Spleen (tissue), 13 donors: ENCODE measurements at places on chromosomes 6 and 20.

GRCh38 chr6:130675072-130675471 lies 152.1 kb upstream of the SMLR1 start:
- no peak for DNase-seq

DNA sequence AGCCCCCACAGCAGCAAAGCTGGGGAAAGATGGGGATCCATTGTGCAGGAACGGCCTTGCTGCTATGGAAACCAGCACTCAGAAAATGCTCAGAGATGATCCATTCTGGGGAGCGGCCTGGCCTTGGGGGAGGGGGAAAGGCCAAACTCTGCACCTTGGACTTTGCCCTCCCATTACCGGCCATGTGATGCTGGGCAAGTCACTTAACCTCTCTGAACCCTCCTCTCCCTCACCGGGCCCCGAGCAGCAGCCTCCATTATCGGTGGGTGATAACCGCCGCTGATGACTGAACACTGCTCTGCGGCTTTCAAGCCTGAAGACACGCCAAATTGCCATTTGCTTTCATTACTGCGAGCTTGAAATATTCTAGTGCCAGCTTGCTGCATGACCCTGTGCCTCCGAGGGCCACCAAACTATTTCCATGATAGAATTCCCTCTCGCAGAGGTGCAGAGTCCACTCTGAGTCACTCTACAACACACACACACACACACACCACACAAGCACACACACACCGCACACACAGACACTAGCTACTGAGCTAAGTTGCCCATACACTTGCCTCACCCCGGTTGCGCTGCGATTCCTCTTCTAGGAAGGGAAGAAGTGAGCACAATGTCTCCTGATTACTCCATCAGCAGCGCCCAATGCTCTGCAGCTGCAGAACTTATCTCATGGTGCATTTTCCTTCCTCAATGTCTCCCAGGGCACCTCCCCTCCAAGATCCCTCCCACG lies 20.6 kb upstream of the SIRPA start:
- DNase-seq, result peak; percentile 86

GRCh38 chr6:93176070-93176469 lies 243.3 kb downstream of the EPHA7 start:
- DNase-seq, result no peak

- DNase-seq, result no peak
Observed at GRCh38 chr6:163531122-163531521, 116.6 kb downstream of the QKI start.

GRCh38 chr6:13239530-13240455 lies 88.5 kb downstream of the TBC1D7 start:
- DNase-seq, result no peak

- no peak for DNase-seq
Observed at GRCh38 chr20:2507464-2507863, 1.3 kb downstream of the ZNF343 start.

- DNase-seq, result no peak
Observed at GRCh38 chr20:5630071-5630470, 120.1 kb upstream of the SHLD1 start.

DNA sequence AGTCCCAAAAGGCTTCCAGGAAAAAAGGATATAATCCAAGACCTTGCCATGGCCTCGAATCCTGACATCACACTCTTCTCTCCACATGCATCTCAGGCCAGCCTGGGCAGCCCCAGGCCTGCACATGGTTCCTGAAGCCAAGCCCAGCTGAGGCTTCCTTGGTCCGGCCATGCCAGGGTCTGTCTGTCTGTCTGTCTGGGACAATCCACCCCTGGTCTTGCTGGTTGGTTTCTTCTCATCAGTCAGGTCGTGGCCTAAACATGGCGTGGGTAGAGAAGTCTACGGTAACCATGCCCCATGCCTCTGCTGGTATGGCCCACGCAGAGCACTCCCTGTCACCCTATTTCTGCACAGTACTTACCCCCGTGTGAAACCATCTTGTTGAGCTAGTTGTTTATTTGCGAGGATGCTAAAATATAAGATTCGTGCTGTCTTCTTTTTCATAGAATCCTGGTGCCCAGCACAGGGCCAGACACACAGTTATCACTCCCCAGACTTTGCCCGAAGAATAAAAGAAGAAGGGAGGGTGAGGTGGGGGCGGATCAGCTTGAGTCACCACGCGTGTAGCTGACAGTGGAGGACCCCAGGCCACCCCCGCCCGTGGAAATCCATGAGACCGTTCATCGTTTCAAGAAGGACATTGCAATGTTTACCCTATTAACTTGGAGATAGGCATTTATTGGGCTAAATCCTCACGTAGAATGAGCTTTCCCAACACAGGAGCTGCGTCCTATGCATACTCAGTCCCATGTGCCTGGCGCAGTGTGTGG lies 107.2 kb downstream of the RNASET2 start:
- no peak for DNase-seq
